ENCODE measurements at places on chromosomes 6 and 20.

DNA sequence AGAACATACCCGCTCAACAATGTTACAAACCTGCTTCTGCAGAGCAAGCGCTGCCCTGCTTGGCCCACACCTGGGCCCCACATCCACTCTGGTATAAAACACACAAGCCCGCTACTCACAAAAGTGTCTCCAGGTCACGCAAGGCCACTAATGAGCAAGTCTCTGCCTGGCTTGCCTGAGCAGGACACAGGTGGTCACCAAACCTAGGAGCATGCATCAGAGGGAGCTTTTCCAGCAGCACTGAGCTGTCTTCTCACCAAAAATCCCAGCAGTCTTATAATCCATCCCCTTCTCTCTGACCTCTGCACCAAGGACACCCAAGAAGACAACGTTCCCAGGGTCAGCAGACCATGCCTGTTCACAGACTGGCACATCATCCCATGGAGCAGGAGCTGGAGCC is 100.8 kb downstream of the DLL1 start:
- no peak for DNase-seq

DNA sequence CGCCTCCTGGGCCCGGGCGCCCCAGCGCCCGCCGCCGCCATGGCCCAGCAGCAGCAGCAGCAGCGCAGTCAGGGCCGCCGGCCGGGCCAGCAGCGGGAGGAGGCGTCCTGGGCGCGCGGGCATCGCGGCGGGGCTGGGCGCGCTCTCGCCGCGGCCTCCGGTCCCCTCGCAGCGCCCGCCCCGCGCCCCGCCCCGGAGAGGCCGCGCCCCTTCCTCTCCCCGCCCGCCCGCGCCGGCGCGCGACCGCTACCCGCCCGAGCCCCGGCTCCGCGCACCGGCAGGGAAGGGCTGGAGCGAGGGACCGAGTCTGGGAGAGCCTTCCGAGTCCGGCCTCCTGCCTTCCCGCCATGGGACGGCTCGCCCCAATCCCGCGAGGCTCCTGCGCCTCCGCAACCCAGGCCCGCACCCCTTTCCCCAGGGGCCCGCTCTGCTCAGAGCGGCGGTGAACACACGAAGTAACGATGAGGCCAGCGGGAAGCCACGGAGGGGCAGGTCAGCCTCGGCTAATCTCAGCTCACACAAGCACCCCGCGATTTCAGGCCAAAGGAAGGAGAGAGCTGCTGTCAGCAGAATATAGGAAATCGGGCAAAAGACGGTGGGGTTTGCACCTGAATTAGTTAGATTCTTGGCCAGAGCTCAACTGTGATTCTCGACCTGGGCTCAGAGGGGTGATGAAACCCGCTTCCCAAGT is at the start of gene TXNDC5:
TSS of gene TXNDC5 (minus strand) at position 135 of the 691 bp plus-strand sequence. CDS start at position 123, 12 bp downstream.
- DNase-seq, result peak; percentile 61

DNA sequence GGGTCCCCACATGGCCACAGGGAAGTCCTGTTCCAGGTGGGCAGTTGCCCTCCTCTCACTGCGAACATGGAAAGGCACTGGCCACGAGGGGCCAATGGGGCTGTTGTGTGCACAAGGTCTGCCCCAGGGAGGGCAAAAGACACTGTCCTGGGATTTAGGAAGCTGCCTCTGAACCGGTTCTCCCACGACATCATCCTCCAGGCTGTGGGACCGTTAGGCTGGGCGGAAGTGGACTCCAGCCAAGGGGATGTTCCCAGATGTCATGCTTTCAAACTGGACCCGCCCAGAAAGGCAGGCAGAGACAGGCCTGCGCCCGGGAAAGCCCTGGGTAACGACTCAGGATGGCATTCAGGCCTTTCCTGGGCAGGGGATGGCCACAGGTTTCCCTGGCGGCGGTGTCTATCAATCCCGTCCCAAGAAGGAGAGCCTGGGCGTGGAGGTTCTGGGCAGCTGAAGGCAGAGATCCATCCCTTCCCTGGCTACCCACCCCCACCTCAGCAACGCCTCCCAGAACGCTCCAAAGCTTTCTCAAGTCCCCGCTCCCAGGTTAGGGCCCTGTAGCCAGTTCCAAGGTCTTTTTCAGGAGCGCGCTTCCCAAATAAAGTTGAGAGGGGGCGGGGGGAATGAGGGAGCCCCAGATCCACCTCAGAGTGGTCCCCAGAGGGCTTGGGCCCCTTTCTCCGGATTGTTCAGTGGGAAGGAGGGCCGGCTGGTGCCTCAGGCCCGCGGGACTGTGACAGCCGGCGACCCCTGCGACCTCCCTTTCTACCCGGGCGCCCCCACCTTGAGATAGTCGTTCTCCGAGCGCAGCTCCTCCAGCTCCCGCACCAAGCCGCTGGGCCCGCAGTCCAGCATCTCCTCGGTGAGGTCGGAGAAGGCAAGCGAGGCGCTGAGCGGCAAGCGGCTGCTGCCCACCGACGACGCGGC is 13.8 kb upstream of the TLDC2 start:
- no peak for DNase-seq

DNA sequence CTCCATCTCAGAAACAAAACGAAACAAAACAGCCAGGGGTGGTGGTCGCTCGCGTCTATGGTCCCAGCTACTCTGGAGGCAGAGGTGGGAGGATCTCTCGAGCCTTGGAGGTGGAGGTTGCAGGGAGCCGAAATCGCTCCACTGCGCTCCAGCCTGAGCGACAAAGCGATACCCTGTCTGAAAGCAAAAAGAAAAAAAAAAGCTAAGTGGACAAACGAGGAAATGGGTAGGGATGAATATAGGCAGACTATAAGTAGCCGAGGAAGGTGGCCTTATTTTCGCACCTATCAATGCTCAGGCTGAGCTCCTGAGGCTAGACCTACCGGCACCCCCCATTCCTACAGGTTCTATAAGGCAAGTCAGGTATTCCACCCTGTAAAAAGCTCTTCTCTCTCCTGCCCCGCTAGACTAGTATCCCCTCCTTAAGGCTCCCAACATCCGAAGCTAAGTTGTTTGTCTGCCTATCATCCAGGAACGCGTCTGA is 650 bp upstream of the CASP8AP2 start:
- DNase-seq, result peak; percentile 23

- no peak for DNase-seq
Measured at GRCh38 chr6:117025310-117025709, 148.3 kb downstream of the RFX6 start.

DNA sequence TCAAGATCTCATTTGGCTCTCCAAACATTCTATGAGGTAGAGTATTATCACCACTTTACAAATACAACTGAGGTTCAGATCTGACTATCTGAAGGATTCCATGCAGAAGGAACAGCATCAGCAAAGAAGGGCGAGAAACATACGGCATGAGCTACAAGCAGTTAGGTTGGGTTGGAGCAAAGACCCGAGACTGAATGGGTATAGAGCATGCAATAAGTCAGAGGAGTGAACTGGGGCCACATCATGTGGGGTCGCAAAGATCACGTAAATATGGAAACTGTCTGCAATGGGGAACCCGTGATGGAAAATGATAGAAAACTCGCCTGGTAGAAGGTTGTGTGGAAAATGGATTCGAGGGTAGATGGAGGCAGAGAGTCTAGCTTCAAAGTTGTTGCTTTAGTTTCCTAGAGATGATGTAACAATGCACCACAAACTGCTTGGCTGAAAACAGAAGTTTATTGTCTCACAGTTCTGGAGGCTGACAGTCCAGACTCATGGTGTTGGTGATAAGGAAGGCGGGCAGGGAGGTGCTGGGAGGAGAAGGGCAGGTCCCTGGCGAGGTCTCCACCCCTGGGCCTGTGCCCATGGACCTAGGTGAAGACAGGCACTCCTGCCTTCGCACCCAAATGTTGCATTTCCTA is 44.3 kb upstream of the BCLAF1 start:
- DNase-seq, result no peak

DNA sequence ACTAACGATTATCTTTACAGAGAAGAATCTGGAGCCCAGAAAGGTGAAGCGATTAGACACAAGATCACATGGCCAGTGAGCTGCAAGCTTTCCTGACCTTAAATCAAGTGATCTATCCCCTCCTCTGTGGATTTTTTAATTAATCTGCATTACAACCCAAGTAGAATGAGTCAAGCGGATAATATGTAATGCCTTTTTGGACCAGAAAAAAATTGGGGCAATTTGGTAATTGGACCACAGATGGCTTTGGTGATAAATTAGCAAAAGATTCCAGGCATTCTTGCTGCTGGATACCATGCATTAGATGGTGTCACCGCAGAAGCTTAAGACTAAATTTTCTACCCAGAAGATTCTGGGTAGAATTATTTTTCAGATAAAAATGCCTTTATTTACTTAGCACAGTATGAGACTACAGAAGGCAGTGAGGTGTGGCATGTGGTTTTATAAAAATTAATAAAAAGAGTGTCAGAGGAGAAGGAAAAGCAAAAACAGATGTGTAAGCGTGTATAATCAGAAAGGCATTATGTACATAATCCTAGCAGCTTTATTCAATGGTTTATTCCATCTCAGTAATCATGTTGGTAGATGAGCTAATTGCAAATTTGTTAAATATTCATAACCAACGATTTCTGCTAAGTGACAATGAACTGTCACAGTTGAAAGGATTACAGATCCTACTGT is 53.9 kb upstream of the PCSK2 start:
- DNase-seq, result no peak

DNA sequence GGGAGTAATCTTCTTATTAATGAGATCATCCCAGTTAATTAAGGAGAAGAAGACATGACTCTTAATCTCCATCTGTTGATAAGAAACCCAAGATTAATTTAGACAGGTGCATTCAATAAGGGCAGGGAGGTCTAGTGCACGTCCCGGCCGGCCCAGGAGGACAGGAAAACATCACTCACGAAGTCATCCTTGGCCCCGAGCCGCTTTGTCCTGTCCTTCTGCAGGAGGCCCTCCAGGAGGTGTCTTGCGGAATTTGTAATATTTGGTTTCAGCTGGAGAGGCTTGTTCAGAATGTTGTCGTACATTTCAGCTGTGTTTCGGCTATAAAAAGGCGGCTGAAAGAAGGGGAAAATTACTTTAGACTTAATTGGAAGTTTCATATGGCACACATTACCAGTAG is 118.4 kb upstream of the SLC2A12 start:
- no peak for DNase-seq

DNA sequence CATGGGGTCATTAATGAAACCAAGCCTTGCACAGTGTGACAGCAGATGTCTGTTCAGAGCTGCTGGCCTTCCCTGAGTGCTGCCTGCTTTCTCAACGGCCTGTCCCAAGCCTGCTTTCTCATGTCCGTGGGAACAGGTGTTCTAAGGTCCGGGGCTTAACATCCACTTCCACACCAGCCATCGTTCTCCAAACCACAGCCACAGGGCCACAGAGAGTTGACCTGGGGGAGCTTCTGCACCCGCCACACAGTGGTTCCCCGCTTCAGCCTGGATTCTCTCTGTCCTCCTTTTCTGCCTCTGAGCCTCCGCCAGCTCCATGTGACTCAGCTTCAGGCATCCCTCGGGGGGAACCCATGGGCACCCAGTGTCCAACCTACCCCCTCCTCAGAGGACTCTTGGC is 26.9 kb upstream of the PPP1R3G start:
- DNase-seq, result no peak

DNA sequence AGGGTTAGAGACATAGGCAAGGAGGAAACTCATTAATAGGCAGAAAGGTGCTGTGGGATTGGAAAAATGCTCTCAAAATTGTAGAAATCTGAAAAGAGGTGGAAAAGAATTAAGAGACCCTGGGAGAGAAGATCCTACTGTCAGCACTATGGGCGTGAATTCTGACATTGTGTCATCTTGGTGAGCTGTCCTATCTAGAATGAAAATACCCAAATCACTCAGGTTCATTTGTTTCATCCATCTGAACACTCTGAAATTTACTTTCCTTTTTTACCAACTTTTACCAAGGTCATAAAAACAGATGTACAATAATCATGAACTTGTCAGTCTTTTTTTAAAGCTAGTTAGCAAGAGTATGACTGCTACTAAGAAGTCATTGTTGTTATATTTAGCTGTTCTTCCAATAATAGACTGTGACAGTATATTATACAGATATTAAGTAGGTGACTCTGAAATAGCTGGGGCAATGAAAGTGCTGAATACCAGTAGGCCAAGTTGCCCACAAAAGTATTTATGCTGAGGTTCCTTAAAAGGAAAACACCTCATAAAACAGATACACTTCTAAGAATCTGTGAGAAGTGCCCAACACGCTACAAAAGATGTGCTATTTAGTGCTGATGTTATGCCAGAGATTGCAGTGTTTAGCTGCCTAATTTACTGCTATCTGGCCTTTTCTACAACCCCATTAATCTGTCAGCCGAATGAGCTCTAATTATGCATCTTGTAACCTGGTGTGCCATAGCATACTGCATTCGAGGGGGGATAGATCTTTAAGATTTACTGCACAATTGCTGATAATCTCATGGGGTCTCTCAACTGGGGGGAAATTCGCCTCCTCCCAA is 217.5 kb upstream of the SUPT3H start:
- no peak for DNase-seq

- no peak for DNase-seq
Measured at GRCh38 chr6:95357380-95358020, 219.8 kb upstream of the MANEA start.

DNA sequence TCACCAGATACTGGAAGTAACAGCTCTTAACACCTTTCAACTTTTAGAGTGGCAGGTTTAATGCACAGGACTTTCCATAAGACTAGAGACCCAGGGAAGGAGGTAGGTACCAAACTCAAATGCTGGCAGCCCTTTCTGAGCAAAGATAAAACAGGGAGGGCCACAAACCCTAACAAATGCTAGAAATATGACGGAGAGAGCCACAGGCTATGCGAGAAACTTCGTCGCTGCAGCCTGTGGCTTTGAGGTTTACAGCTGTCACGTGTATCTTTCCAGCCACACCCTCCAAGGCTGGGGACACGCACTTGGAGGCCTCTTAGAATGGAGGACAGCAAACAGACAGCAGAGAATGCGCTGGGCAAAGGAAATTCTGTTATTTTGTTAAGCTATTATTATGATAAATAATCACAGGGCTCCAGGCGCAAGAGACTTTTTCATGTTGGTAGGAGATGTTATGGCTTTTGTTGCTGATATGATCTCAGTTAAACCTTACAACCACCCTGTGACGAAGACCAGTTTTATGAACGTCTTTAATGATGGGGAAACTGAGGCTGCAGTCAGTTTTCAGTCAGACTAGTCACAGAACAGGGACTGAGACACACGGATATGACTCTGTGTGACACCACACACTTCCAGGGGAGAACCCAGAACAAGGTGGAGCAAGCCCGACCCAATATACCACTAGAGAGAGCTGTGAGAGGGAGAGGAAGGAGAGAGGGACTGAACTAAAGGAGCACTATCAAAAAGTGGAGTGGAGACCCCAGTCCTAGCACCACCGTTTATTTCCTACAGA is 2.0 kb downstream of the TRAM2 start:
- DNase-seq, result peak; percentile 69

- DNase-seq, result no peak
Measured at GRCh38 chr6:146097586-146097985, 68.7 kb downstream of the GRM1 start.

GRCh38 chr20:4160761-4161305 is 145.5 kb upstream of the RNF24 start:
- peak; percentile 29 for DNase-seq

GRCh38 chr6:160121981-160122380 is 366 bp downstream of the SLC22A1 start:
- no peak for DNase-seq

DNA sequence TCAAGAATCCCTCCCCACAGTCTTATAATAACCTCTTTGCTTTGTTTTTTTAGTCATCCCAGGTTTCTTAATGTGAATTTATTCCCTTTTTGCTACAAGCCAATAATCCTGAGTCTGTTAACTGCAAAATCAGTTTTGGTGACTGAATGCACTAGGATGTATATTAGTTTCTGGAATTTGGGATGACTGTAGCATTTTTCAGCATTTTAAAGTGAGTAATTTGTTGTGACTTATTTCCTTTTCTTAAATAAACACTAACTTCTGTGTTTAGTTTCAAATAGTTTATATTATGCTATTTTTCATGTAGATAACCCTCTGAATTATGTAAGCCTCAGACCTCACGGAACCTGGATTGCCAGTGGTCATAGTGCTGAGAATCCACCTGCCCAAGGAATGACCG is 5.5 kb downstream of the CST1 start:
- no peak for DNase-seq
